Activated T-cell treated with anti-CD3 and anti-CD28 coated beads for 48 hours (primary cell): ENCODE measurements at places on chromosomes 1 and 21.

- DNase-seq = no peak
Measured at GRCh38 chr1:24507405-24507804, 4.8 kb downstream of the RCAN3 start.

DNA sequence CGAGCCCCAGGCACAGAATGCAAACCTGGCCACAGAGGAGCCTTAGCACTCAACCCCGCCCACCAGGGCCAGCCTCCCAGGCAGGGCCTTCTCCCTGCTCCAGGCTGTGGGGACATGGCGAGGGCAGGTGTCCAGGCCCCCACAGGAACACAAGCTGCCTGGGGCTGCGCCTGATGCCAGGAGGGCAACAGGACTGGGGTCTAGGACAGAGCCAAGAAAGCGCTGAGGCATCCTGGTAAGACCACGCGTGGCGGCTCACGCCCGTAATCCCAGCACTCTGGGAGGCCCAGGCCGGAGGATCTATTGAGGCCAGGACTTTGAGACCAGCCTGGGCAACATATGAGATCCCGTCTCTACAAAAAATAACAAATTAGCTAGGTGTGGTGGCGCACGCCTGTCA is 59.1 kb downstream of the MEGF6 start:
- DNase-seq = no peak

DNA sequence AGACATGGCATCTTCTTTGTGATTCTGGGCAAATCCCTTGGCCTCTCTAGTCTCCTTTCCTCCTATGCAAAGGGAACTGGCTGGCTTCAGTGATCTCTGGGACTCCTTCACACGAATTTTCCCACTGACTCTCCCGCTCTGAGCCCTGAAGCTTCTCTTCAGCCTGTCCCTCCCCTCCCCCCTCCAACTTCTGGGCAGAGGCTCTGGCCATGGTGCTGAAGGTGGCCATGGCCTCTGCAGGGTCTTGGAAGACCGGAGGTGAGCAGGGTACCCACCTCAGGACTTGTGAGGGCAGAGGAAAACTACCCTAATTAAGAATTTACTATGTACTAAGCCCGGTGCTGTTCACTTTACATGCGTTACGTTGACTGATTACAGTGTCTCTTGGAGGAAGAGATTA is 29.4 kb upstream of the POU3F1 start:
- DNase-seq = no peak

DNA sequence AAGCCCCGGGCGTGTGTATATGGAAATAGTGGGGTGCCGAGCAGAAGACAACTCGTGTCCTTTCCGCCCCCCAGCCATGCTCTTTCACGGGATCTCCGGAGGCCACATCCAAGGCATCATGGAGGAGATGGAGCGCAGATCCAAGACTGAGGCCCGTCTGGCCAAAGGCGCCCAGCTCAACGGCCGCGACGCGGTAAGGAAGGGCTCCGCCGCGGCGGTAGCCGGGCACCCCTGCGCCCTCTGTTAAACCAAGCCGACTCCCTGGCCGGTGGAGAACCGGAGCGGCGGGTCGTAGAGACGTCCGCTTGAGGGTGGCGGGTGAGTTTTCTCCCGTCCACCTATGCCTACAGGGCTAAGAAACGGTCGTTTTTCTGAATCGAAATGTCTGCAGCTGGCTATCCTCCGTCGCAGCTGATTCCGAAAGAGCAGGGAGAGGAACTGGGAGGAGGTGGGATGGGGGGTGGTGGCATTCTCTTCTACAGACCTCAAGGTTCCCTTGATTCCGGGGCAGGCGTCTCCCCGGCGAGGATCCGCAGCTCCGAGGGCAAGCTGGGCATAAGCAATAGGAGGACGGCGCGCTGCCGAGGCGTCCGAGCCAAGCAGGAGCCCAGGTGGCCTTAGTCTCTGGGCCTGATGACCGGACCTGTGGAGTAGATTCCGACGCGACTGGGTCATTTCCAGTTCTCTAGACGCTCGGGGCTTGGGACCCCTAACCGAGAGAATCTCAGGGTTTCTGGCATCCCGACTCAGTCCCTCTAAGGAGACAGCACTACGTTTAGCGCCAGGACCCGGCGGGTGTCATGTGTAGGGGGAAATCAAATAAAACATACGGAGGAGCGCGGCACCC is 856 bp downstream of the LHX9 start:
- no peak for DNase-seq

DNA sequence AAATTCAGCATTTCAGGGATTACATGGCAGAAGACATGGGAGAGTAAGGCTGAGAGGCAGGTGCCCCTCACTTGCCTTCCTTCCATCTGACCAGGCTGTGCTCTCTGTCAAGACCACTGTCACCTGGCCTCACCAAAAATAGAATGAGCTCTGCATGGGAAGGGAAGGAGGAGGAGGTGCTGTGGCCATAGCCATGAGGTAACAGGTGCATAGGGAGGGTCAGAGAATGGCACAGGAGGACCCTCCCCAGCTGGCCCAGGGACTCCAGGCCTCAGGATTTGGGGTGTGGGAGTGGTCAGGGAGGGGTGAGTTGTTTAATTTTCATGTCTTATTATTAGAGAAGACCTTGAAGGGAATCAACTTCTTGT is 192.3 kb downstream of the FCRL5 start:
- DNase-seq = no peak

- no peak for DNase-seq
Measured at GRCh38 chr1:202186327-202186726, 7.3 kb upstream of the LGR6 start.

DNA sequence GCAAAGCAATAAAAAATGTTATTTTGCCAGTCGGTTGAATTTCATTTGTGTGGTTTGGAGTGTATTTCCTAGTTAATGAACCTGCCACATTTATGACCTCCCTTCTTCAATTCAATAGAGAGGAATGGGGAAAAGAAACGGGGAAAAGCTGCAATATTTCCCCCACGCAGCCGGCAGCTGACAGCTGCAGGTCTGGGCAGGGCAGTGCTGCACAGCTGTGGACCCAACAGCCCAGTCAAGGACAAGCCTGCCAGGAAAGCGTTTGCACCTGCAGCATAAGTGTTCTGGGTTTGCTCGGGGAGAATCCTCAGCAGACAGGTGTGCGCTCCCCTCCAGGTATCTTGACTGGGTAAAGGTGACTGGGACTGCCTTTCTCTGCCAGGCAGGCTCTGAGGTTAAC is 53.4 kb downstream of the FBXO2 start:
- DNase-seq = no peak

GRCh38 chr1:186297439-186298045 is 77.5 kb downstream of the TPR start:
- DNase-seq = no peak

GRCh38 chr1:117077267-117077666 is 17.1 kb downstream of the TTF2 start:
- no peak for DNase-seq

- DNase-seq = no peak
Measured at GRCh38 chr1:201307760-201308499, 24.6 kb downstream of the PKP1 start.

DNA sequence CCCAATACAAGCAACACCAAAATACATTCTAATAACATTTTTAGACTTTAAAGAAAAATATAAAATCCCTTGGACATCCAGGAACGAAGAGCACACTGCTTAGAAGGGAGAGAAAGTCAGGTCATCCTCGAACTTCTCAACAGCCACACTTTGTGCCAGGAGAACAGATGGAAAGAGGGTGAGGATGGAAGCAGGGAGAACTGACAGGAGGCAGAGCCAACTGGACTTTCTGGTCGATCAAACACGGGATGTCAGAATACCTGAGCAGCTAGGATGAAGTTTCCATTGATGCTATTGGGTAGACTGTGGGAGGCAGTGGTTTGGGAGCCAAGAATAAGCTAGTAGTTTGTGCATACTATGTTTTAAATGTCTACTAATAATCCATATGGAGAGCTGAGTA is 111.4 kb downstream of the TOMM20 start:
- no peak for DNase-seq

- DNase-seq = no peak
Measured at GRCh38 chr1:93623875-93624274, 57.8 kb downstream of the BCAR3 start.

DNA sequence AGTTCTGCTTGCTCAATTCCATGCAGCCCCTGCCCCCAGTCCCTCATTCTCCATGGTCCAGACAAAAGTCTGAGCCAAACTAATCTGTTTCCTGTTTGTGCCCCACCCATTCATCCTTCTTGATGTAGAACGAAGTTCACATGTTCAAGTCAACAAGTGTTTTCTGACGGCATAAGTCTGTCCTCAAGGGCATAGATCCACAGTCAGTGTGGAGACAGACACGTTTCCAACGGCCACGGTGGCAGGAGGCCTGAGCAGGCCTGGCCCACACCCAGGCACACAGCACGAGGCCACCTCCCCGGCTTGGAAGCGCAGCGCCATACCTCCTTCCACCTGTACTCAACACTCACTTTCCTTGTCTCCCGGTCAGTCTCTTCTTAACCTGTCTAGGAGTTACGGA is 16.1 kb downstream of the ADORA1 start:
- DNase-seq = no peak

GRCh38 chr1:239244084-239244483 is 142.3 kb upstream of the CHRM3 start:
- DNase-seq = no peak

DNA sequence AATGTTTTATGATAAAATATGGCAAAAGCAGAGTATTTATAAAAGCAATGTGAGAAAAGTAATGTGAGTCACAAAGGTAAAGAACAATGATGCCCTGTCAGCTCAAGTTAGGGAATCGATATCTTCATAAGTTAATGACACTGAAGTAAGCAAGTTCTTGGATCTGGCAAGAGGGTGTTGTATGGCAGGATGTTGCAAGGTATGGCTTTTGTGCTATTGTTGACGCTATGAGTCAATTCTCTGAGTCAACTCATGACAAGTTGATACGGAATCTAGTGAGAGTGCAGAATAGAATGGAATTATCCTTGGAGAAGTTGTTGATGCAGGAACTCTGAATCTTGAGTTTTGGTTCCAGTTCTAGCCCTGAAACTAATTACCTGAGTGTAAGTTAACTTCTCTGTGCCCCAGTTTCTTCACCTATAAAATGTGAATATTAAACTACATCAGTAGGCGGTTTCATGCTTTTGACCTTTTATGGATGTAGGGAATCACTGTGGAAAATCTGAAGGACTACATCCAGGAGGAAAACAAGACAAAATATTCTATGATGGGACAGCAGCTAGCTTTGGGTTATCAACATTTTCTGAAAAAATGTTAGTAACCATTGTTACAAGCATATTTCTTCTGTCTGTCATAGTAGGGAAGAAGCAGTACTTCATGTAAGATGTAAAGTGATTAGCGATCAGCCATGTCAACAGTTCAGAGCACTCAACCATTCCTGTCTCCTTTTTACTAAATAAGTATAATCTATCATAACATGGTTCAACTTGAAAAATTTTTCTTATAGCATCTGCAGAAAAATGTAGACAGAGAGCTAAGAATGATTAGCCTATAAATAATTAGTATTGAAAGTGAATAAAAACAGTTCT is 96.9 kb downstream of the ATP6V1G3 start:
- no peak for DNase-seq

- DNase-seq = no peak
Measured at GRCh38 chr1:77476475-77476874, 194.7 kb downstream of the AK5 start.

- peak; percentile 44 for DNase-seq
Measured at GRCh38 chr1:186183219-186183618, 191.8 kb downstream of the TPR start.

GRCh38 chr1:116320874-116321273 is 52.2 kb upstream of the ATP1A1 start:
- DNase-seq = no peak

DNA sequence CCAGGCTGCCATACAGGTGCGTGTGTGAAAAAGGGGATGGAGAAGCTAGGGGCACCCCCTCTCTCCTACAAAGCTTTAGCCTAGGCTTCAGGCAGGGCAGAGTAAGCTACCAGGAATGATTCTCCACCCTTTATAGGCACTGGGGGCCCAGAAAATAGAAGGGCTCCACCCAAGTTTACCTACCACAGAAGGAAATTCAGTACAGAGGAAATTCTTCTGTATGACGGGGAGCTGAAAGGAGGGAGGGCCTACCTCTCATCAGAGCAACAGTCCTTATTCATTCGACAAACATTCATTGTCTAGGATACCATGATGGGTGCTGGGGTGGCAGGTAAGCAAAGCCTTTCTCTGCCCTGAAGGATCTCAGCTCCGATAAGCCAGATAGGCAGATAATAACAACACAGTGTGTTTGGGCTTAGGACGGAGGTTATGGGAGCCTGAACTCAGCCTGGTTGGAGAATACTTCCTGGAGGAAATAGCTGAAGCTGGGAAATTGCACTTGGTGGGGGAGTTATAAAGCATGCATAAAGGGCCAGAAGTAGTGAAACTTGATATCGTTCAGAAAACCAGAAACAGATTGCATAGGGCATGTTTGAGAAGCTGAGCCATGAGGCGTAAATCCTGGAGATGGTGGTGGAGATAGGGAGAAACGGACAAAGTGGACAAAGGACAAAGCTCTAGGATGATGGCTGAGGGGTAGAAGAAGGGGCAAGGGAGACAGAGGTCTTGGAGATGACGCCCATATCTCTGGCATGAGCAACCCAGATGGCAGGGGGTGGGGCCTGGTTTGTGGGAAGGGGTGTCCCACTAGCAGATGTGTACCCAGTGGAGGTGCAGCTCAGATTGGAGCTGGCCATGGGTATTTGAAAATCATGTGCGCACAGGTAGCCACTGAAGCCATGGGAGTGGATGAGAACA is 5.3 kb upstream of the P3R3URF start:
- no peak for DNase-seq

- no peak for DNase-seq
Measured at GRCh38 chr1:237098541-237098940, 56.6 kb downstream of the RYR2 start.

- no peak for DNase-seq
Measured at GRCh38 chr21:35202431-35202830, 153.3 kb upstream of the RUNX1 start.

DNA sequence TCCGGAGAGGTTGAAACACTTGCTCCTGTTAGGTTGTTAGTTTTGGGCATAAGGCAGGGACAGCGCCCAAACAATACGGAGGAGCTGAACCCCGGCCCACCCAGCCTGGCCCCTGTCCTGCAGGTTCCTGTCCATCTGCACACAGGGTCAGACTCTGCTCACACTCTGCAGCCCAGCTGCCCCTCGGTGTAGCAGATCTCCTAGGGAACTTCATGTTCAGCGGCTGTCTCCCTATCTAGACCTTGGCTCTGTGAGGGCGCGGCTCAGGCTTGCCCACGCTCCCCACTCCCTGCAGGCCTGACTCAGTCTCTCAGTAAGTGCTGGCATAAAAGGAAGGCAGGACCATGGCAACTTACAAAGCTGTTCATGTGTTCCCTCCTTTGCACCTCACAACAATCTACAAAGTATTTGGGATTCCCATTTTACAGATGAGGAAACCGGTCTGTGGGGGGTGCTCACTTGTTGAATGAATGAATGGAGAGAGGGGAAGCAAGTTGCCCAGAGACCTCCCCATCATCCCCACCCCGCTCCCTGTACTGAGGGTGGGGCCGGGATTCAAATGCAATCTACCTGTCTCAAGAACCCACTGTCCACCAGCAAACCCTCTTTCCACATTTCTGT is 26.2 kb downstream of the ACOT11 start:
- DNase-seq = no peak

- DNase-seq = no peak
Measured at GRCh38 chr1:116465845-116466685, 93.0 kb downstream of the ATP1A1 start.

- DNase-seq = no peak
Measured at GRCh38 chr1:243732637-243733036, 117.4 kb downstream of the AKT3 start.
